HFFc6 (cell line): ENCODE measurements at places on chromosomes 13 and 19.

DNA sequence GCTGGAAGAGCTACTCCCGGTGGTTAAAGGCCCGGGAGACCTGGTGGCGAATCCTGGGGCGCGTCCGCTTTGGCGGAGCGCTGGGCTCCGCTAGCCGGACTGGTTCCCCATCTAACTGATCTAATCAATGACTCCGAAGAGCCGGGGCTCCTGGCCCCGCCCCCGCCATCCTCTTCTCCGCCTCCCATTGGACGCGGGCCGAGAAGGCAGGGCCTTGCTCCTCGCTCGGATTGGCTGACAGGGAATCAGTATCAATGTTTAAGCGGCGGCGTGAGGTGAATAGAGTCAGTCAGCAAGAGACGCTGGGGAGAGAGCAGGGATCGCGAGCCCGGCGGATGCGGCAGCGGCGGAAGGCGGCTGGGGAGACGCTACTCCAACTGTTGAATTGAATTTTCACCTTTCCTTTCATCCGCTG lies 1.7 kb upstream of the PCDH17 start:
- no peak for DNase-seq

DNA sequence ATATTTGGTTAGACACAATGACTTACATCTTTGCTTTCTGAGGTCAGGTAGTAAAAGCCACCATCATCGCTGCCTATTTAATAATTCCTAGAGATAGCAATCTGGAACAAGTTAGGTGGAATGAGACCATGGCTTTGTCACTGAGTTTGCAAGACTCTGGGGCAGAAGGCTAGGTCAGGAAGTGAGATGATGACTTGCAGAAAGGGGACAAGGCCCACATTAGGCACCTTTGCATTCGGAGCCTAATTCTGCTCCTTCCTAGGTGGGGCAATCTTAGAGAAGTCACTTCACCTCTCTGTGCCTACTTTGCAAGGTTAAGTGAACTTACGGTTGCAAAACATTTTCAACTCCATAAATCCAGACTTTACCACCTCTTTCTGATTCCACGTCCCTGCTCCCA lies 10.3 kb downstream of the EDDM13 start:
- DNase-seq, result no peak

DNA sequence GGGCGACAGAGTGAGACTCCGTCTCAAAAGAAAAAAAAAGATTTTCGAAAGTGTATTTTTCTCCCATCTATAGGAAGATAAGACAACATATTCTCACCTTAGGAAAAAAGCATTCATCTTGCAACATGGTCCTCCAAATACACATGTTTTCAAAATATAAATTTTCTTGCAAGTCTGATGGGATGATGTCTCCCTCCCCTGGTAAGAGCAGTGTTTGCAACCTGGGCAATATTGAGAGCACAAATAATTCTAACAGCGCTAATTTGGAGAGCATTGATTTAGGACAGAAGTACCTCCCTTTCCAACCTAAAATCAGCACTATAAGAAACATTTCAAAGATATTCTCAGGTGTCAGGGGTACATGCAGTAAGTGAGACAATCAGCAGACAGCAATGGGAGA lies 61.0 kb upstream of the SHISA2 start:
- DNase-seq, result no peak

DNA sequence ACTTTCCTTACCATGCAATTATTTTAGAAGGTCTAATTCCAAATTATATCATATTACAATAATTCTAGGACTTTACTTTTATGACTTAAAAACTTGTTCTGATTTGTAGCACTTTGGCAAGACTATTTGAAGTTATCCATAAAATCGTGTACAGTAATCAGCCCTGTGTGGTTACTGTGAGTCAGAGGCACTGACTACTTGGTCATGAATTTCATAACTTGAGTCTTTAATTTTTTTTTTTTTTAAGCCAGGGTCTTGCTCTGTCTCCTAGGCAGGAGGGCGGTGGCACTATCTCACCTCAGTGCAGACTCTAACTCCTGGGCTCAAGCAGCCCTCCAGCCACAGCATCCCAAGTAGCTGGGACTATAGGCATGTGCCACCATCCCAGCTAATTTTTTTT lies 1319.2 kb upstream of the SLC10A2 start:
- DNase-seq, result no peak

GRCh38 chr13:111398715-111399299 lies 78.4 kb downstream of the TEX29 start:
- DNase-seq, result no peak

DNA sequence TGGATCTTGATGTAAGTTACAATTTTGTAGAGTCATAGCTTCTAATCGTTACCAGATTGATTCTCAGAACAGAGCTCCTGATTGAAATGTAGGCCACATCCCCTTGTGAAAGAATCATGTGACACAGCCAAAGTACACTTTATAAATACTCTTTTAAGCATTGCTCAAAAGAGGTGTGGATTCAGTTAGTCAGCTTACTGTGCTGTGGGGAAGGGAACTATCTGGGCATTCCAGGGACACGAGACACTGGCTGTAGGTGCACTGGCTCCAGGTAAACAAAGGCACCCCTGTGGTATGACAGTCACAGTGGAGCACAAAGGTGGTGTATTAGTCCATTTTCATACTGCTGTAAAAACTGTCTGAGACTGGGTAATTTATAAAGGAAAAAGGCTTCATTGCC lies 222.8 kb downstream of the LIG4 start:
- no peak for DNase-seq

GRCh38 chr13:91764527-91764926 lies 366.1 kb downstream of the GPC5 start:
- no peak for DNase-seq

GRCh38 chr19:33690378-33691029 lies 68.8 kb downstream of the CHST8 start:
- no peak for DNase-seq

DNA sequence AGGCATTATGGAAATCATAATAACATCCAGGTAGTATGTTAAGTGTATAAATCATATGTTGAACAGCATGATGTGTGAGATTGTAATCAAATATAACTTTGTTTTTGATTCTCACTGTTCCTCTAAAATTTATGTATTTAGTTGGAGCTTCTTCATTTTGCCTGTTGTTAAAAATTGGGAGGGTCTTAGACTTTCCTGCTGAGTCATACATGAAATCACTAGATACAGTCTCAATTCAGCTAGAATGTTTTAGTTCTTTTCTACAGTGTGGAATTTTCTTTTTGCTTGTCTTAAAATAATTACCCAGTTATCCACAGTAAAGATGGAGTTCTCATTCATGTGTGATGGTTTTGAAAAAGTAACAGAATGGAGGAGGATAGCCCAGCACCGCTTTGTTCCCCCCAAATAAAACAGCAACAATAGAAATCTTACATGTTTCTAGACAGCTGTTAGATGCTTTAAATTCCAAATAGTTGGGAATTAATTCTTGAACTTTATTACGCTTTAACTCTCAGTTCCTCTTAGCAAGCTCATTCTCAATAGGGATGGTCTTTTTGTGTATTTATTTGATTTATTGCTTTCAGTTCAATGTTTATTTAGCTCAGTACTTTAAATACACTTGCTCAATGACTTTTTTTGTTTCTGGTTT lies 109.5 kb downstream of the PDS5B start:
- DNase-seq, result no peak

GRCh38 chr13:23087880-23088279 lies 92.9 kb upstream of the SGCG start:
- peak; percentile 15 for DNase-seq

DNA sequence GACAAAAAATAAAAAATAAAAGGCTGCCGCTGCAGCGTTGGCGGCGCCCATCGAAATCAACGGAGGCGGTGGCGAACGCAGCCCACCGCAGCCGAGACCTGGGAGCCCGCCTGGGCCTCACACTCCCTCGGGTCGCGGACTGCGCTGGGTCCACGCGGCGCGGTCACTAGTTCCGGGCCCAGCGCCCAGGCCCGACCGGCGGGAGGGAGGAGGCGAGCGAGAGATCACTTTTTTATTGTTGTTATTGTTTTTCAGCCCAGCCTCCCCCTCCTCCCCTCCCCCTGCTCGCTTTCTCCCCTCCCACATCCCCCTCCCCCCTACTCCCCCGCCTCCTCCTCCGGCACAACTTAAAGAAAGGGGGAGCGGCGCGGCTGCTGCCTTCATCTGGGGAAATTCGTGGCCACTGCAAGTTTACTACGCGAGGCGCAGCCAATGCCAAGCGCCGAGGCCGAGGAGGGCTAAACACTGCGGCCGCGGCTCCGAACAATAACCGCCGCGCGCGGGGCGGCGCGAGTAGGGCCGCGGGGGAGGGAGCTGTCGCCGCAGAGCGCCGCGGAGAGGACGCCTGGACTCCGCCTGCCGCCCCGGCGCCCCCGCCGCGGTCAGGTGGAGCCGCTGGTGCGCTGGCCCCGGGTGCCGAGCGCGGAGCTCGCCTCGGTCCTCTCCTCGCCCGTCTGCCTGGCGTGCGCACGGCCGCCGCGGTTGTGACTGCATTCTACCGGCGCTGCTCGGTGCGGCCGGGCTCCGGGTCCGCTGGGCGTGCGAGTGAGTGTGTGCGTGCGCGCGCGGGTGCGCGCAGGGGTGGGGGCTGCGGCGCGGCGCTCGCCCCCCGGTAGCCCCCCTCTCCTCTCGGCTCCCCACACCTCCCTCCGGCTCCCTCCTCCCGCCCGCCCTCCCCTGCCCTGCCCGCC lies 505 bp upstream of the ZIC2 start:
- DNase-seq, result peak; percentile 11

GRCh38 chr19:5925830-5926427 lies 11.9 kb downstream of the CAPS start:
- no peak for DNase-seq

DNA sequence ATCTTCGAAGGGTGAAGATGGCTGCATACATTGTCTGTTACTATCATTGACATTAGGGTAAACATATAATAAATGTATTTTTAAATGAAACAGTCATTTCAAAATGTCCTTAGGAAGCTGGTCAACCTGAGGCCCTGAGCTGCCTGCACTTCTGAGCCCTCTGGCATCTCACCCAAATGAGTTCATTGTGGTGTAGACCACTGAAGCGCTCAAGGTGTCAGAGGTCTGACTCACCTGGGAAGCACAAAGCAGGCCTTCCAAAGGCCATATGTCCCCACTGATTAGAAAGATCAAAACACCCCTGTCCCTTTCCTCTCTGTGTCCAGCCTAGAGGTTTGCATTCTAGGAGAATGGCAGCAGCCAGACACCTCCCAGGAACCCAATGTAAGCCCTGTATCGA lies 59.6 kb downstream of the COL4A2 start:
- DNase-seq, result no peak

DNA sequence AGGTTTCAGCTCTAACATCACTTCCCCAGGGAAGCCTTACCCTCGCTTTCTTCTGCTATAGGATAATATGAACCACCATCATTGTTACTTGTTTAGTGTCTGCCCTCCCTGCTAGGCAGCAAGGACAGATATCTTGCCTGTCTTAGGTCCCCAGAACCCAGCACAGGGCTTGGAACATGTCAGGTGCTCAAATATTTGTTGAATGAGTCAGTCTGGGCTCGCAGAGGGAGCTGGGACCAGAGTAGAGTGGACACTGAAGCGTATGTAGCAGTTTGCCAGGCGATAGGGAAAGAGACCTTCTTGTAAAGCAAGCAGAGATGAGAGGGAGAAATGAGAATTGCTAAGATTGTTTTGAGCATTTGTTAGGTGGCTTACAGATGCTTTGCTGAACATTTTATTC lies 11.7 kb downstream of the BCKDHA start:
- DNase-seq, result no peak

GRCh38 chr19:45793876-45794275 lies 1.2 kb upstream of the DMWD start:
- DNase-seq, result no peak

- peak; percentile 86 for DNase-seq
Measured at GRCh38 chr19:1213391-1214286, 8.1 kb downstream of the STK11 start.

- peak; percentile 20 for DNase-seq
Measured at GRCh38 chr13:80131204-80131603, 209.7 kb downstream of the SPRY2 start.

GRCh38 chr13:88104576-88104975 lies 433.4 kb downstream of the SLITRK5 start:
- no peak for DNase-seq

GRCh38 chr13:58884353-58885209 lies 1253.0 kb downstream of the PCDH17 start:
- no peak for DNase-seq

- DNase-seq, result no peak
Measured at GRCh38 chr19:49415810-49416200, 7.4 kb downstream of the PTH2 start.

- DNase-seq, result no peak
Measured at GRCh38 chr19:17249887-17250548, 4.3 kb upstream of the NR2F6 start.

DNA sequence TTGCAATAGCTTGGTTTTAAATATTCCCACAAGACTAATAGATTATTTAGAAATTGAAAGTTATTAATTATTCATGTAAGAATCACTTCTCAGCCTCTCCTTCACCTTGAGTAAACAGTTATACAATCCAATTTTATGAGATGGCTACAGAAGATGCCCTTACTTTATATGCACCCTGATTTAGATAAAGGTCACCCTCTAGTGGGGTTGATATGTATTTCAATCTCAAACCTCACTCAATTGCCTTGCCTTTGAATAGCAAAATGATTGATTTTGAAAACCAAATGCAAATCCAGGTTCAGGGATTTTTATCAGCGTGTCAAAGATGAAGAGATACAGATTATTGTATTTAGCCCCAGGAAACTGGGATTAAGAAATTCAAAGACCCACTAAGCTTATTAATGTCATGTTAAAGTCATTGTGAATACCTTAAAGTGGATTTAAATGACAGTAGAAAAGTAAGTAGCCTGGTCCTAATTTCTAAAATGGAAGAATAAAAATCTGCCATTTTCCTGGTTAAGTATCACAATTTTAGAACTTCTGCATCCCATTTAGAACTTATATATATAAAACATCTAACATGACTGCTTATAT lies 305.1 kb downstream of the ITGBL1 start:
- DNase-seq, result peak; percentile 16

GRCh38 chr13:104357174-104357573 lies 1291.0 kb upstream of the SLC10A2 start:
- DNase-seq, result no peak

GRCh38 chr19:46042252-46042883 lies 1.6 kb upstream of the IGFL4 start:
- no peak for DNase-seq

DNA sequence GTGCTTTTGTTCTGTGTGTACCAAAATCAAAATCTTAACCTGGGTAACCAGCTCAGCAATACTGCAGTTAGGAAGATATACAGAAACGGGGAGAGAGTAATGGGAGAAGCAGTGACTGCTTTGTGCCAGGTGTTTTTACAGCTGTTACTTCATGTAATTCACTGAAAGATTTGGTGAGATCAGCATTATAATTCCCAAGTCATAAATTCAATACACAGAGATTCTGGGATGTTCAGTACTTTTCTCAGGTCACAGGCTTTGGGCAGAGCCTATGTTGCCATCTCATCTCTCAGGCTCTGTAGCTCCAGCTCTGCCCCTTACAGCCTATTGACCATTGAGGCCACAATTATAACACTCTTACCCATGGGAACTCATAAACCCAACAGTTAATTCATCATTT lies 138.5 kb downstream of the ZAR1L start:
- DNase-seq, result no peak
